ENCODE measurements at places on chromosomes 2 and 18.

GRCh38 chr2:241190291-241190981 lies 2.0 kb downstream of the ANO7 start:
- no peak overlapping the region for H3K27ac ChIP-seq
- no peaks in the 10 kb centered on the region for H3K4me1 ChIP-seq
- H3K36me3 ChIP-seq, result no peaks in the 10 kb centered on the region

- DNase-seq, result no peak
- no peaks in the 10 kb centered on the region for H3K36me3 ChIP-seq
- no peak overlapping the region for H3K4me3 ChIP-seq
- H3K4me1 ChIP-seq, result peaks cover 15% of the 10 kb centered on the region
- no peak overlapping the region for H3K27ac ChIP-seq
These were observed 163.9 kb downstream of the DYSF start for GRCh38 chr2:71617266-71617665.

DNA sequence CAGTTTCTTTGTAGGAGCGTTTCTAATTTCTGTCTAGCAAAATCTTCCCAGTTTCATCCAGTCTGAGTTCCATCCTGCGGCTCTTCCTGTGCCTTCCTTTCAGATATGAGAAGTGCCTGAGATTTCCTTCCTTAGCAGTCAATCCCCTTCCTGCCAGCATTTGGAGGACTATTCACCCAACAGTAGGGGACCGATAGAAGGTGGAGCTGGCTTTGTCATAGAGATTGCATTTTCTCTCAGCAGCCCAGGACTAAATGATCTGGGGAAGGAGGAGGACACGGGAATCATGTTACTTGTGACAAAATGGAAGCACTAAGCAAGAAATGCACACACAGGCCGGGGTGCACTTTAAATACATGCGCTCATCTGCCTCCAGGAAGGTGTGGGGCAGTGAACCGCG lies 5.6 kb upstream of the SMIM21 start:
- no peaks in the 10 kb centered on the region for H3K36me3 ChIP-seq
- H3K4me3 ChIP-seq, result no peak overlapping the region
- no peak overlapping the region for H3K27ac ChIP-seq
- no peaks in the 10 kb centered on the region for H3K27me3 ChIP-seq
- DNase-seq, result no peak
- no peaks in the 10 kb centered on the region for H3K4me1 ChIP-seq

- H3K27ac ChIP-seq, result no peak overlapping the region
- H3K4me3 ChIP-seq, result no peak overlapping the region
- no peaks in the 10 kb centered on the region for H3K36me3 ChIP-seq
- H3K27me3 ChIP-seq, result no peaks in the 10 kb centered on the region
- DNase-seq, result no peak
- peaks cover 24% of the 10 kb centered on the region for H3K4me1 ChIP-seq
These were observed 858.7 kb upstream of the ACVR2A start for GRCh38 chr2:146986161-146986560.

- H3K36me3 ChIP-seq, result no peaks in the 10 kb centered on the region
- no peak overlapping the region for H3K27ac ChIP-seq
- no peak overlapping the region for H3K4me3 ChIP-seq
These were observed 603.7 kb upstream of the ZEB2 start for GRCh38 chr2:145123606-145124005.

DNA sequence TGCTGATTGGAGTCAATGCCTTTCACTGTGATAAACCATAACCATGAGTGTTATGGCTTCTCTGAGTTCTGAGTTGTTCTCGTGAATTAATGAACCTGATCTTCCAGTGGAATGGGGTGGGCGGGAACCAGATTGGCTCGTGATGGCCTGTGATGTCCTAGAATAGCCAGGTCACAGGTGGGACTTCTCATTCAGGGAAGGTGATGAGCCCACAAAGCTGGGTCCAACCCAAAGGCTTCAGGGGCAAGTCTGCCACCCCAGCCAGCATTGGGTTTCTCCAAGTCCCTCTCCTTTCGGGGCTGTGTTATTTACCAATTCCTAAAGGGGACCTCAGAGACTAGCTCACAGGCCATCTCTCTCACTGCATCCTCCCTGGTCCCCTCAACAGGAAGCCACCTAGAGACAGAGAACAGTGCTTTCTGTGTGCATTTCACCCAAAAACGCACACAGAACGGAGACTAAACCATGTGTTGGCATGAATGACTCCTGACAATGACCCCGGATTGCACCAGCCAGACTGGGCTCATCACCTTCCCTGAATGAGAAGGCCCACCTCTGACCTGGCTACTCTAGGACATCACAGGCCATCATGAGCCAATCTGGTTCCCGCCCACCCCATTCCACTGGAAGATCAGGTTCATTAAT lies 85.5 kb downstream of the MALT1 start:
- H3K27ac ChIP-seq, result no peak overlapping the region
- H3K36me3 ChIP-seq, result no peaks in the 10 kb centered on the region
- no peak overlapping the region for H3K4me3 ChIP-seq
- peaks cover 17% of the 10 kb centered on the region for H3K4me1 ChIP-seq

Measured in vagina (tissue), 2 donors.